CD4-positive, alpha-beta T cell treated with Interleukin-1 beta for 1 hour (primary cell): ENCODE measurements at places on chromosomes 3 and 15.

DNA sequence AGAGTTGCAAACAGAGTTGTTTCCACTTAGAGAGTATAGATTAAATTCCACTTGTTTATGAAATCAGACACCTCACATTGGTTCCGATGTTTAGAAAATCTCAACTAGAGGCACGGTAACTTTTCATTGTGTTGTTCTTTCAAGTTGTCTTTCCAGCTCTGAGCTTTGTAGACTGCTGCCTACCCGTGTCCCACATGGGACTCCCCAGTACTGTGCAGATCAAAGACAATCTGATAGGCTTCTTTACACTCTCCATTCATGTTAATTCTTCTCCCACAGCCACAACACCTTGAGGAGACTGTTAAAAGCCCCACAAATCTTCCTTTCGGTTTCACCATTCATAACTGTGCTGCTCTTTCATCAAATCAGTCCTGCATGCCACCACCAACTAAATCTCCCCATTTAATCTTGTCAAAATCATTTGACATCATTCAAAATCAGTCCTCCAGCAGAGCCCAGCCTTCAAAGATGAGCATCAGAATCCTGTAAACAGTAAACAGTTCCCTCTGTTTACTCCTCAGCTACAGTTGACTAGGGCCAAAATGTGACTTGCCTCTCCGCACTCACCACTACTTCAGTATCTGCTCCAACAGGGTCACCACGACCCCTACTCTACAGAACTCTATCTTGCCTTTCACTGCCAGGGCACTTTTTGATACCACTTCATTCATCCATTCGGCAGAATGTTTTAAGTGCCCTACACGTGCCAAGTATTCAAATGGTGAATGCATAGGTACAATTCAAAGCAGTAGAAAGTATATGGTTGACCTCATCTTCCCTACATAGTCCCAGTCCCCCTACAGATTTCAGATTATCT lies 8.3 kb downstream of the ANXA2 start:
- DNase-seq = no peak

GRCh38 chr15:91867581-91868026 lies 14.1 kb downstream of the SLCO3A1 start:
- no peak for DNase-seq

GRCh38 chr3:185824051-185825005 lies 514 bp downstream of the IGF2BP2 start:
- DNase-seq = no peak

GRCh38 chr15:60772395-60773120 lies 293.6 kb upstream of the ICE2 start:
- no peak for DNase-seq

DNA sequence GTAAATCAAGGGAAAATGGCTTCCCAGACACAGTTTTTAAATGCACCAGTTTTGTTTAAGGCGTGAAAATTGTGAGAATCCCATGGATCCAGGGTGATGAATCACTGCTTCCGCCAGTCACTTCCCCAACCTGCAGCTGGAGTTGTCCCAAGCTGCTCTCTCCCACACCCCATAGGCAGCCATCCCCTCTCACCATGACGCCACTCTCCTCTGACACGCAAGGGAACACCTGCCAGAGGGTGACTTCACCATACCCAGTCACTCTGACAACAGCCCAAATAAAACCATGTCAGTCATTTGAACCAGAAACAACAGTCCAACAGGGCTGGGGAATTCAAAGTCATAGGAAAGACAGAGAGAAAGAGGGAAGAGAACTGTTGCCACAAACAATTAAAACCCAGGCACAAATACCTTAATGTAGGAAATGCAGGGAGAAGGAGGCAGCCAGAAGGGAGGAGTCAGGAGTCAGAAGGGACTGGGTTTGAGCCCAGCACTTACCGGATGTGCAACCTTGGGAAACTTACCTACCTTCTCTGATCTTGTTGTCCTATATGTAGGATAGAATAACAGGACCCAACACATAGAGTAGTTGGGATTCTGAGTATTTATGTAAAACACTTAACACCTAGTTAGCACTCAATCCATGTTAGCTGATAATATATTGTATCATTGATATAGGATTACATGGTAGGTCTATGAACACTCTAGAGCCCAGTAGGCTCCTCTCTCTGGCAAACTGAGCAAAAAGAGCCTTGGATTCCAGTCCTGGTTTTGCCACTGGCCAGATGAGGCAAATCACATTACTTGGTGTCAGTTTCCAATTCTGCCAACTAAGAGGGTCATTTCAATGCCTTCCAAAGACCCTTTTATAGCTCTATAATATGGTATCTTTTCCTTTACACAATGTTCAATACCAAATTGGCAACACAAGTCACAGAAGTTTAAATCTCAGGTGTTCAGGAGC lies 326.3 kb upstream of the ICE2 start:
- no peak for DNase-seq

DNA sequence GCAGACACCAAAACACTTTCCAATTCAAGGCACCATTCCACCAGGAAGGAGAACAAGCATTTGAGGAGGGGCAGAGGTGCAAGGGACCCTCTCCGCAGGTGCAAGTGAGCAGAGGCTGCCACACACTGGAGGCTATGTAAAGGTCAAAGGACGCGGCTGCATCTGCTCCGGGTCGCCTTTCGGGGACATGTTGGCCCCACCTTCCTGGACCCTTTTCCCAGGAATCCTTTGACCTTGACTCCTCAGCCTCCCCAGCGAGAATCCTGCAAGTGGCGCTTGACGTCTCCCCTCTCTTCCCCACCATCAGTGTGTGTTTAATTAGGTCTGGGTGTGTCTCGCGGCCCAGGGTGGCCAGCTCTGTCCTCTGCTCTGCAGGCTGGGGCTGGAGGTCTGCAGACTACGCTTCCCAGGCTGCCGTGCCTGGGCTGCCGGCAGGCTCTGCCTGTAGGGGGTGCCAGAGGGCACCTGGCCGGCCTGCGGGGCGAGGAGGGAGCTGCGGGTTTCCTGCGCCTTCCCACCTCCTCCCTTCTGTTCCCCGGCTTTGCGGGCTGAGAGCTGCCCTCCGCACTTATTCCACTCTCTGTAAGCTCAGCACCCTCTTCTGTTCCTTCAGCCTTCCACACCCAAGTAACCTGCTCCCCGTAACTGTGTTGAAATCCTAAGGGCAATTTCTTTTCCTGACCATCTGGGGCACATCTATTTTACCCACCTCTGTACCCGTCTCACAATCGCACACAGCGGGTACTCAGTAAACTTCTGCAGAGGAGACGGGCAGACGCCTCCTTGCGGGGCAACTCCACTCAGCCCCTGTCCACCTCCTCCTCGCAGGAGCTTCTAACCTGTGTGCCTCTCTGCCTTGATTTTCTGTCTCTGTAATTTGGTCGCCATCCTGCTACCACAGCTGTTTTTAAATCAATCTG lies 129.8 kb downstream of the NSMCE3 start:
- DNase-seq = peak; percentile 36

DNA sequence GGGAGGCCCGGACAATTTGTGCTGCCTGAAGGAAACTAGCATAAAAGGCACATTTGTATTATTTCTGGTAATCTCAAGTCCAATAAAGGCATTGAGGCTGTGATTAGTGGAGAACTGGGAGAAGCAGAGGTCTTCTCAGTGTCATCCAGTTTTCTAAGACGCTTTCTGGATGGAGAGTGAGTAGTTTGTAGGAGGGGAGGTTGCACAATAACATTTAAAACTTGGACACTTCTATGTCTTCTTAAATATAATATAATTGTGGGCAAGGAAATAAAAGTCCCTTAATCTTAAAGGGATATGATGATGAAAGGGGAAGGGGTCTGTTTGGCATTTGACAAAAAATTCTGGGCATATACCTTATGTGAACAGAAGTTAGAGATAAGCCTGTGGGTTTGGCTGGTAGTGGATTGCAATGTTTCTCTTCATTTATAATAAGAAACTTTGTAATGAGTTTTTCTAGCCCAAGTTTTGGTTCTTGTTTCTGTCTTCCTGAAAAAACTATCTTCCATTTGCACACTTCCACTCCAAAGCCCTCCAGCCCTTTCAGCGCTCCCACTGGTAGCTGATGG lies 291.6 kb upstream of the TGFBR2 start:
- DNase-seq = no peak

- no peak for DNase-seq
Measured at GRCh38 chr3:5255404-5256344, 68.2 kb downstream of the EDEM1 start.

GRCh38 chr3:4071481-4072184 lies 231.5 kb upstream of the SETMAR start:
- peak; percentile 1 for DNase-seq

DNA sequence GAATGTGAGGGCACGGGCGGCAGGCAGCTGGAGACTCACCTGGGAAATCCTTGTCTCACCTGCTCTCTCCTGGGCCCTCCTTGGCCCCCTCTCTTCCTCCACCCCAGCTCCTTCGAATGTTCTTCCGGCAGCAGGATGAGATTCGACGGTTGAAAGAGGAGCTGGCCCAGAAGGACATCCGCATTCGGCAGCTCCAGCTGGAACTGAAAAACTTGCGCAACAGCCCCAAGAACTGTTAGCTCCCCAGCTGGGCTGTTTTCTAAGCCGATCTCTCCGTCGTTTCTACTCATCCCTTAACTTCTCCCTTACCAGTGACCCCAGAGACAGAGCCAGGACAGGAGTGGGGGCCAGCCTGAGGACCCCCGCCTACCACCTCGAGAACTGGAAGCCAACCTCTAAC lies 95.0 kb downstream of the ANP32A start:
- peak; percentile 9 for DNase-seq

- no peak for DNase-seq
Measured at GRCh38 chr3:13024765-13025065, 48.5 kb downstream of the IQSEC1 start.

- peak; percentile 49 for DNase-seq
Measured at GRCh38 chr3:68893600-68894239, 38.6 kb downstream of the TAFA4 start.

- DNase-seq = no peak
Measured at GRCh38 chr3:121871430-121871829, 22.8 kb upstream of the SLC15A2 start.

- DNase-seq = no peak
Measured at GRCh38 chr3:87508921-87509320, 232.5 kb upstream of the POU1F1 start.

DNA sequence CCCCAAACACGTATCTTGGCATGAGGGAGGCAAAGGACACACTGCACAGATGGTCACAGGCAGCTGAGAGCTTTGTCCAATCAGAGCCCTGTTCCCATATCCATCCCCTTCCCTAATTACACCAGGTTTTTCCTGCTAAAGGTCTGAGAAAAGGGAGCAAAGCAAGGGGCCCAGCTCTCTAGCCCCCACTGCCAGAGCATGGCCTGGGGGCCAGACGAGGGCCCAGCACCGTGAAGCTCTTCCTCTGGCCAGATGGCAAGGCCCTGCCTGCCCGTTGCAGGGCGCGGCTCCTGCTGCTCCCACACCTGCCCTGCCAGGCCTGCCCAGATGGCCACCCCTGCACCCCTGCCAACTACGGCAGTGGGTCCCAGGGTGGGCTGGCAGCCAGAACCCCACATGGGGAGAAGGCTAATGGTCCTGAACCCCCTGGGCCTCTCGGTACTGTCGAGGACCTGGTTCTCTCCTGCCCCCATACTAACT lies 3.2 kb downstream of the SHF start:
- DNase-seq = no peak

DNA sequence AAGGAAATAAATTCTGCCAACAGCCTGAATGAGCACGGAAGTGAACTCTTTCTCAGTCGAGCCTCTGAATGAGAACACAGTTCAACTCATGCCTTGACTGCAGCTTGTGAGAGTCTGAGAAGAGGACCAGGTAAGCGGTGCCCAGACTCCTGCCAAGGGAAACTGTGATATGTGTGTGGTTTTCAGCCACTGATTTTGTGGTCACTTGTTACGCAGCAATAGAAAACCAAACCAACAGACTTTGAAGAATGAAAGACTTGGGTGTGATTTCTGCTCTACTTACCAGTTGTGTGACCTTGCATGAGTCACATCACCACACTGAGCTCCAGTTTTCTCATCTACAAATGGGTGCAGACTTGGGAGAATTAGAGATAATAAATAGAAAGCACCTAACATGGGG lies 30.6 kb upstream of the FAM107A start:
- DNase-seq = no peak

DNA sequence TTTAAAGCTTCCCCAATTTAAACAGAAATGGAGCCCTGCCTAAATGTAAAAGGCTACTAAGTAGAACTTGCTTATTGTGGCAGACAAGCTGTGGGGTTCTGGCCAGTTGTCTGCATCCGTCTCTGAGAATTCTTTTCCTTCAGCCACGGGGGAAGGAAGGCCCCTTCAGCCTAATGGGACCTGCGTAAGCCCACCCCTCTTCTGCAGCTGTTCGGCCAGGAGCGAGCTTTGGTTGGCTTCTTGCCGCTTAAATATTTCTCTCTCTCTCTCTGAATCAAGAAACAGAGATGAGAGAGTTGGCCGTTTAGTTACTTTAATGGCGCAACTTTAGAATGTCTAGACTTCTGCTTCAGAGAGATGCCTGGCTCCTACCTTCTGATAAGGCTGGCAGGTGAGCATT lies 151.7 kb upstream of the PROK2 start:
- DNase-seq = no peak

DNA sequence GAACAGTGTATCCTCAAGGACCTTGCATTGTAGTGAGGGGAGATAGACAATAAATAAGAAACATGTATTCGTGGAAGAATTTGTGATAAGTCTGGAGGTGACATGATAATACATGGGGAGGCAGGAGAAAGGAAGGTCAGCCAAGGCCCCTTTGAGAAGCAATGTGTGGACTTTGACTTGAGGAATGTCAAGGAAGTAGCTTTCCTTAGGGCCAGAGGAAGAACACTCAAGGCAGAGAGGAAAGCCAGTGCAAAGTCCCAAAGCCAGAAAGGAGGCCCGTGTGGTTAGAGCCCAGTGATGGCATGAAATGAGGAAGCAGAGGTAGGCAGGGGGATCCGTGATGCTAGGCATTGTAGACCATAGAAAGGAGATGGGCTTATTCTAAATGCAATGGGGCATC lies 192.2 kb downstream of the NR1D2 start:
- DNase-seq = no peak
